Pancreas (tissue), 10 donors: ENCODE measurements at places on chromosomes 3 and 15.

GRCh38 chr15:98937413-98938104 is 70.0 kb downstream of the PGPEP1L start:
- H3K27ac ChIP-seq = no peak overlapping the region
- H3K4me1 ChIP-seq = peaks cover 3% of the 10 kb centered on the region
- no peaks in the 10 kb centered on the region for H3K27me3 ChIP-seq
- no peaks in the 10 kb centered on the region for H3K36me3 ChIP-seq
- no peak for DNase-seq
- H3K4me3 ChIP-seq = no peak overlapping the region

DNA sequence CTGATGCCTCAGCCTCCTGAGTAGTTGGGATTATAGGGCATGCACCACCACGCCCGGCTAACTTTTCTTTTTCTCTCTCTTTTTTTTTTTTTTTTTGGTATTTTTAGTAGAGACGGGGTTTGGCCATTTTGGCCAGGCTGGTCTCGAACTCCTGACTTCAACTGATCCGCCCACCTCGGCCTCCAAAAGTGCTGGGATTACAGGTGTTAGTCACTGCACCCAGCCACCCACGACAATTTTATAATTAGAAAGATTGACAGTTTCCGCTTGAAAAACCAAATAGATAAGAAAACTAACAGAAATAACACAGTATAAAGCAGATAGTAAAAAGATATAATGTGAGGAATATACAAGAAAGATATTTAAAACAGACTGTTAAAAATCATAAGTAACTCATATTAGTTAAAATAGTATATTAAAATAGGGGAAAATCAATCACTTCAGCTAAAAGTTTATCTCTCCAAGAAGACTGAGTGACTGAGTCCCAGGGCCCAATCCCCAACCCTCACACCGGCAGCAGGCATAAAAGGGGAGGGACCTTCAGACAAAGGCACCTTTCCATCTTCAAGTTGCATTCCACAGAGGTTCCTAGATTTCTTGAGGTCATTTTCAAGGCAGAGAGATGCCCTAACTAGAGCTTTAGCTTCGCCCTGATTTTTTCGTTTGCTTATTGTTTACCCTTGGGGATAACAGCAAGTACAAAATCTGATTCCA is 1.4 kb upstream of the WHAMM start:
- no peaks in the 10 kb centered on the region for H3K27me3 ChIP-seq
- peak overlapping the region; percentile 96 for H3K27ac ChIP-seq
- DNase-seq = no peak
- peaks cover 9% of the 10 kb centered on the region for H3K4me1 ChIP-seq
- H3K36me3 ChIP-seq = no peaks in the 10 kb centered on the region

GRCh38 chr3:52238193-52238760 is 681 bp downstream of the TWF2 start:
- peak overlapping the region; percentile 89 for H3K27ac ChIP-seq
- H3K4me1 ChIP-seq = peaks cover 25% of the 10 kb centered on the region
- H3K36me3 ChIP-seq = no peaks in the 10 kb centered on the region
- no peak for DNase-seq

- H3K4me1 ChIP-seq = peaks cover 6% of the 10 kb centered on the region
- H3K36me3 ChIP-seq = no peaks in the 10 kb centered on the region
- no peak overlapping the region for H3K4me3 ChIP-seq
- H3K27ac ChIP-seq = no peak overlapping the region
These were observed 35.7 kb upstream of the CPB1 start for GRCh38 chr3:148791920-148792319.
